Thoracic aorta endothelial cell (primary cell): ENCODE measurements at places on chromosomes 11 and 22. TPM values are rescaled to one million over a fixed set of nuclear protein-coding genes. Genes with fewer than 3 reads are reported as not detected.

Gene ANO9
- total RNA-seq: under 0.01 TPM in 1 of 2 replicates, not detected in the other

Gene OR2AG2
- total RNA-seq: 0.27 and 0.43 TPM in 2 replicates

Gene ZMAT5
- total RNA-seq: 13.7 and 15.9 TPM in 2 replicates

Gene SLC6A5
- total RNA-seq: not detected in 2 replicates

Gene C11orf68
- total RNA-seq: 14.4 and 17.0 TPM in 2 replicates

Gene EIF3L
- 327 and 367 TPM in 2 replicates for total RNA-seq

Gene CCDC81
- total RNA-seq: 1.1 and 1.7 TPM in 2 replicates

Gene SLC22A8
- total RNA-seq: not detected in 2 replicates

Gene PRR33
- total RNA-seq: not detected in 2 replicates

Gene DNAJB7
- not detected in 2 replicates for total RNA-seq

Gene SAA1
- not detected in 2 replicates for total RNA-seq
